ENCODE measurements at places on chromosomes 16 and 17. TPM values are rescaled to one million over a fixed set of nuclear protein-coding genes. Genes with fewer than 3 reads are reported as not detected.

MRPL28 gene
- 59.2 TPM for total RNA-seq

CRYBA1 gene
- total RNA-seq = not detected

TEKT5 gene
- total RNA-seq = not detected

TAOK2 gene
- 55.0 TPM for total RNA-seq

GRAP gene
- total RNA-seq = 1.6 TPM
